ENCODE measurements at places on chromosomes 7 and 10.

GRCh38 chr7:137354961-137355360 lies 11.4 kb upstream of the PTN start:
- DNase-seq, result no peak

GRCh38 chr7:126658684-126659083 lies 594.1 kb downstream of the GRM8 start:
- DNase-seq, result no peak

- no peak for DNase-seq
Observed at GRCh38 chr7:1650363-1651030, 19.6 kb upstream of the ELFN1 start.

- no peak for DNase-seq
Observed at GRCh38 chr7:66639773-66640172, 11.1 kb downstream of the KCTD7 start.

DNA sequence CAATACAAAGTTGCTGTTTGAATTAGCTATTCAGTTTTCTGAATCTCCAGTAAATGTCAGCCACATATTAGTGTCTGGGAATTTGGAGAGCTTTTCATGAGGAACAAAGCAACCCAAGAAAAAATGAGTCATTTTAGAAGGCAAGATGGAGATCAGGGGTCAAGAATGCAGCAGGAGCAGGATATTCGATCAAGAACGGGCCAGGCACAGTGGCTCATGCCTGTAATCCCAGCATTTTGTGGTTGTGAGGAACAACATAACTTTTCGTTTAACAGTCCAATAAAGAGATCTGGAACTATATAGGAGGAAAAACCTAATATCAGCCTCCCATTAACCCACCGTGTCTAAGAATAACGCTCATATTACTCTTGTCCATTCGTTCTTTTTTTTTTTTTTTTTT lies 600.5 kb downstream of the MAGI2 start:
- DNase-seq, result no peak

DNA sequence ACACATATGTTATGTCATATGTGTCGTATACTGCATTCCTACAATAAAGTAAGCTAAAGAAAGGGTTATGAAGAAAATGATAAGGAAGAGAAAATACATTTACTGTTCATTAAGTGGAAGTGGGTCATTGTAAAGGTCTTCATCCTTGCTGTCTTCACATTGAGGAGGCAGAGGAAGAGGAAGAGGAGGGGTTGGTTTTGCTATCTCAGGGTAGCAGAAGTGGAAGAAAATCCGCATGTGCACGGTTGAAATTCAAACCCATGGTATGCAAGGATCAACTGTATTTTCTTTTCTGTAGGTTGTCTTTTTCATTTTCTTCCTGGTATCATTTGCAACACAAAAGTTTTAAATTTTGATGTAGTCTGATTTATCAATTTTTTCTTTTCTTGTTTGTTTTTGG lies 6.3 kb downstream of the PLEKHA8 start:
- DNase-seq, result no peak

GRCh38 chr10:25530306-25530705 lies 355.5 kb downstream of the GPR158 start:
- DNase-seq, result no peak

- peak; percentile 62 for DNase-seq
Observed at GRCh38 chr7:1669954-1670893, at the start of gene ELFN1. Gene ELFN1, plus strand, starts transcription at chr7:1670277. Its CDS starts 74,320 bp downstream, at chr7:1744597.

- DNase-seq, result no peak
Observed at GRCh38 chr10:80539421-80540031, 1.8 kb downstream of the SH2D4B start.

DNA sequence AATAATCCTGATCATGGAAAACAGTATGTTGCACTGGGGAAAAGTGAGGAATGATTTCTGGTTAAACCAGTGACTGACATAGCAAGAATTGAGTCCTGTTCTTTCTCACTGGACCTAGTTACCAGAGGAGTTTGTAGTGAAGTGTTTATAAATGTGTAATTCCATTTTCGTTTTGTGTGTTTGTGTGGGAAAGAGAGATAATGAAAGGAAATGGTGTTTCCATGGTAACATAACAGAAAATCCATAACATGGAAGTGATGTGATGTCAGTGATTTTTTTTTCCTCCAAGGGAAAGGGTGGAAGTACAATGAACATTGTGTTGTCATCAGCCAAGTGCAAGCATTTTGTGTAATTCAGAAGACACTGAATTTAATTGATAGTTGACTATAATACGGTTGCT lies 283.9 kb downstream of the PLXDC2 start:
- DNase-seq, result no peak

DNA sequence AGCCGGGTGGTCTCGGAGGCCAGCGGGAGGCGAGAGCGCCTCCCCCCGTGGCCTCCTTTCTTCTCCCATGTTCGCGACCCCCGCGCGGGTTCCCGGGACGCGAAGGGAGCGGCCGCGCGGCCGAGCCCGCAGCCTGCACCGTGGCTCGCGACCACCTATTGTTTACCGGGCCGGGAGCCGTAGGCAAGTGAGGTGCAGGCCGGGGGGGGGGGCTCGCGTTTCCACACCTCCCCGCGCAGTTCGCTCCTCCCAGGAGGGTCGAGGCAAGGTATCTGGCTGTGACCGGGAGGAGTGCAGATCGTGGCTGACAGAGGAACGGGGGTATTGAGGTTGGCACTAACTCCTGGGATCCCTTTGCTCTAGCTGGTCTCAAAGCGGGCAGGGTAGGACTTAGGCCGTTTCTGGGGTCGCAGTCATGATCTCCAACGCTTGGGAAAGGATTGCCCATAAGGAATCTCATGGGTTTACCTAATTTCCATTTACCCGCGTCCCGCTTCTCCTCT lies 734 bp downstream of the PTPN12 start:
- no peak for DNase-seq

GRCh38 chr10:124240839-124241291 lies 147.5 kb upstream of the CHST15 start:
- no peak for DNase-seq

DNA sequence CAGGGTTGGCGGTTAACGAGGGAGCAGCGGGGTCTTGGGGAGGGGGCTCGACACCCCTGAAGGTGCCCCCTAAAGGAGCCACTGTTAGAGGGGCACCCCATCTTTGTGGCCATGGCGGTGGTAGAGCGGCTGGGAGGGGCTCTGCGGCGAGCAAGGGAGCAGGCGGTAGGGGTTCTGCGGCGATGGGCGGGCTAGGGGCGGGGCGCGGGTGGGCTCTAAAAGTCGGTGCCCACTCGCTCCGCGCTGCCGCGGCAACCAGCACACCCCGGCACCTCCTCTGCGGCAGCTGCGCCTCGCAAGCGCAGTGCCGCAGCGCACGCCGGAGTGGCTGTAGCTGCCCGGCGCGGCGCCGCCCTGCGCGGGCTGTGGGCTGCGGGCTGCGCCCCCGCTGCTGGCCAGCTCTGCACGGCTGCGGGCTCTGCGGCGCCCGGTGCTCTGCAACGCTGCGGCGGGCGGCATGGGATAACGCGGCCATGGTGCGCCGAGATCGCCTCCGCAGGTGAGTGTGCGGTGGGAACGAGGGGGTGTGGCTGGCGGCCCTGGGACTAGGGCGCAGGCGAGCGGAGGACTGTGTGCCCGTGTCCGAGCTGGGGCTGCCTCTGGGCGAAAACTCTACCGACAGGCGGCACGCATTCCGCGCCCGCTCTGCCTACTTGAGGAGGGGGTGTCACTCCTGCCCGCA lies at the start of gene MEST:
Gene MEST, plus strand, starts transcription at position 245 of the 682 bp plus-strand sequence. Its CDS starts 229 bp downstream, at position 474.
- no peak for DNase-seq

GRCh38 chr7:26580064-26580591 lies 284.3 kb downstream of the SKAP2 start:
- no peak for DNase-seq

DNA sequence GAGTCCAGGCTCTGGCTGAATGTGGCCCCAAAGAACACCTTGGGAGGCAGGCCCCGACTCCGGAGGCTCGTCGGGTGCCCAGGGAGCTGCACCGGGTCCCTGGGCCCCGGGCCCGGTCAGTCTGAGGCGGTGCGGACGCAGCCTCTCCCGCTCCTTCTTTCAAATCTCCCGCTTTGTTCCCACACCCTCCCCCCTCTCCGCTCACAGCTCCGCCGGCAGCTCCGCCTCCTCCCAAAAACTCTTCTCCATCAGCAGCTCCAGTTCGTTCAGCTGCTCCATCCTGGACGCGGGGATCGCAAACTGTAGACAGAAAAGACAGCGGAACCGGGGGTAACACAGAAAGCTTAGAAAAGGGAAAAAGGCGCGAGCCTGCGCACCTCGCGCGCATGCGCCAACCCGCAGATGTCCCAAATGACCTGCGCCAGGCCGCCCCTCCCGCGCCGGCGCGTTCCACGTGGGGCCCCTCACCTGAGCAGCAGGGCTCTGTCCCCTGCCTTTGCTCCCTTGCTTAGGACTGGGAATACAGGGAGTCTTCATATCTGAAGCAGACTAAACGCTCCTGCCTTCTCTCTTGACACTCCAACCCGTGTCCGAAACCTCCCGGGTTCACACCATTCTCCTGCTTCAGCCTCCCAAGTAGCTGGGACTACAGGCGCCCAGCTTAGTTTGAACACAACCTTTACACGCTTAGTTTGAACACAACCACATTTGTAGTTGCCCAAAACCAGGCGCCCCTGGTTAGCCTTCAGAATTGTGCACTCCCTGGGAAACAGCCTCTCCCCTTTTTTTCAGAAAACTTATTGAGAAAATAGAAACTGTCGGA lies at the start of gene DNA2:
Gene DNA2, minus strand, starts transcription at position 388 of the 823 bp plus-strand sequence. Its CDS starts 109 bp downstream, at position 279.
- peak; percentile 35 for DNase-seq

DNA sequence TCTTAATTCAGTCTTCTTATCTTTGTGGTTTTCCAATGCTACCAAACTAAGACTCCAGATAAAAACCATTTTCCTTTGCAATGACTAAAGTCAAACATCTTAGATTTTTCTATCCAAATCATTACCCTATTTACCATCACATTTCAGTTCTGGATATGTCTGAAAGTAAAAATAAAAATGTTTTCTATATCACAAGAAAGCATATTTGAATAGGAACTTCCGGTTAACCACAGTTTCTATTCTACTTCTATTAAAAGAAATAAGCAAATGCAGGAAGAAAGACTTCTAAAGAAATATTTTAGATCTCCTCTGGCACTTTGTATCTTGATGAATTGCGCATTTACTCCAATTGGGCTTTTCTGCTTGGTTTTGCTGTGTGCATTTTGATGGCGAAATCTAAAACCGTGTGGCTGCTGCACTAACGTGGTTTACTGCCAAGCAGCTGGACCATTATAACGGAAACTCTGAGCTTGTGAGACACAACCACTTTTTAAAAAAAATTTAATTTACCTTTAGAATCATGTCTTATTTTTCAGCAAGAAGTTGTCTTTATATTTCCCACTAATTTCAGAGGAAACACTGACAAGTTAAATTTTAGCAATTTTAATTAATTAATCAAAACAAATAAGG lies 146.1 kb downstream of the VPS50 start:
- DNase-seq, result no peak

- no peak for DNase-seq
Observed at GRCh38 chr7:30979027-30979426, 15.3 kb downstream of the GHRHR start.

- no peak for DNase-seq
Observed at GRCh38 chr7:50304129-50304910, at the start of gene IKZF1. Gene IKZF1, plus strand, starts transcription at chr7:50304716. Its CDS starts 14,346 bp downstream, at chr7:50319062.

DNA sequence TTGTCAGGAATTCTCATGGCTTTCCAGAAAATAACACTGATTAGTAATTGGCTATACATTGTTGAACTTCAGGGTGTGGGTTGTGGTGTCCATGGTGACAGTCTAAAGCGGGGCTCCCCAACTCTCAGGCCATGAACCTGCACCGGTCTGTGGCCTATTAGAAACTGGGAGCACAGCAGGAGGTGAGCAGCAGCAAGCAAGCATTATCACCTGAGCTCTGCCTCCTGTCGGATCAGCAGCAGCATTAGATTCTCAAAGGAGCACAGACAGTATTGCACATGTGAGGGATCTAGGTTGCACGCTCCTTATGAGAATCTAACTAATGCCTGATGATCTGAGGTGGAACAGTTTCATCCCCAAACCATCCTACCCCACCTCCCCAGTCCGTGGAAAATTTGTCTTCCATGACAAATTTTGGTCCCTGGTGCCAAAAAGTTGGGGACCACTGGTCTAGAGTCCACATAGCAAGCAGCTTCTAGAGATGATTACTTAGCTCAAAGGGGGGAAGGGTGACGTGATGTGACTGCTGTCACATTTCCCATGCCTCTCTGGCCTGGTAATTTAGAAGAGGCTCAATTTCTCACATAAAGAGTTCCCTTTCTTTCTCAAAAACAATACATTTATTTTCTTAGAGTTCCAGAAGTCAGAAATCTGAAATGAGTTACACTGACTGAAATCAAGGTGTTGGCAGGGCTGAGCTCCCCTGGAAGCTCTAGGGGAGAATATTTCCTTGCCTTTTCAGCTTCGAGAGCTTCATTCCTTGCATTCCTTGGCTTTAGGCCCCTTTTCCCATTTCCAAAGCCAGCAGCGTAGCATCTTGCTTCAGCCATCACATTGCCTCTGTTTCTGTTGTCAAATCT lies 17.6 kb upstream of the FAM221A start:
- no peak for DNase-seq

DNA sequence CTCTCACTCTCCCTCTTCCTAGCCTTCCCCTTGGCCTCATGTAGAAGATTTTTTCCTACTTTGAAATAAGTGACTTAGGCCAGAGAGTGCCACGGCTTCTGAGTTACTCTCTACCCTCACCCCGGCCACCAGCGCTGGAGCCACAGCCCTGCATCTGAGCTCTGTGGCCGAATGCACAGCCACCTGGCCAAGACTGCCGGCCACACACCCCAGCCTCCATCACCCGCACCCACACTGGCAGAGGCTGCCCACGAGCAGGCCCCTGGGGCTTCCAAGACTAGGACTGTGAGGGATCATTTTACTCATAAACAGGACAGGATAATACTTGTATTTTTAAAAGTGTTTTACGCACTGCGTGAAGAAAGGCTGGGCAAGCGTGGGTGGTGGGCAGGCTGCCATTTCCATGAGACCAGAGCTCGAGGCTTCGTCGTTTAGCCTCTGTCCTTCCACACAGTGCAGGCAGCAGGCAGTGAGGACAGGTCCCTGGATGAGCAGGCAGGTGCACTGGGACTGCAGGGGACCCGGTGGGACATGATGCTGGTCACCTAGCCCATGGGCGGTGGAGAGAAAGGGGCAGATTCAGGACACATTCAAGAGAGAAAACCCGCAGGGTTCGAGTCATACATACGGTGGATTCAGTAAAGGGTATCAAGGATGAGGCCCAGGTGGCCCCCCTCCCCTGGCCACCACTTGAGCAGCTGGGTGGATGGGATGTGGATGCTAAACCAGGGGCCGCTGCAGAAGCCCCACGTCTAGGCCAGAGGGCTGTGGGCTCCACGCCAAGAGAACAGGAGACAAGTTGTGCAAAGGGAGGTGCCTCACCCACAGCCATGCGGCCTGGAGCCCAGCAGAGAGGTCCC lies 35.5 kb upstream of the RNF32 start:
- no peak for DNase-seq

DNA sequence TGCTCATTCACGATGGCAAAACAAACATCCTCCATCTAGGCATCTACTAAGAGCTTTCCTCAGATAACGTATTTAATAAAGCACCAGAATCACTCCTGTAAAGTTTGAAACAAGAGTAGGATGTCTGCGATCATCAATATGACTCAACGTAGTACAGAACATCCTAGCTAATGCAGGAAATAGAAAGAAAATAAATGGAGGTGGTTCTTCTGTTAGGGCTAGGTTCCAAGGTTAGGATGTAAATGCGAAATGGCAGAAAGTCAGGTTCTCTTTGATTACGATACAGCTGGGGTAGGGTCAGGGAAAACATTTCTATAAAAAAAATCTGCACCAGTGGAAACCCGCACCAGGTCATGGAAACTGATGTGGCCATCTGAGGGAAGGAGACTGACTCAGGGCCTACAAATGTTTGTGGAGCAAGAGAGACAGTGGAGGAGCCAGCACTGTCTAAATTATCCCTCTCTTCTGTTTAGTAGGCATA lies 29.1 kb downstream of the CCDC6 start:
- peak; percentile 12 for DNase-seq

Measured in fibroblast of skin of left quadriceps (primary cell).